A549 treated with RU486 at 1 μM for 4 hours (cell line): ENCODE measurements at places on chromosomes 2 and 18. TPM values are rescaled to one million over a fixed set of nuclear protein-coding genes. Genes with fewer than 3 reads are reported as not detected.

STON1 gene
- 0.30 to 0.50 TPM (median 0.44 TPM) in 5 replicates for total RNA-seq

DES gene
- total RNA-seq = 0.05 to 0.24 TPM (median 0.13 TPM) in 3 of 5 replicates, not detected in the others

MSTN gene
- total RNA-seq = not detected in 5 replicates

ALPG gene
- total RNA-seq = 0.08 to 0.30 TPM (median 0.14 TPM) in 5 replicates

TWIST2 gene
- 11.0 to 21.1 TPM (median 20.6 TPM) in 5 replicates for total RNA-seq

DUSP2 gene
- 0.14 to 0.85 TPM (median 0.51 TPM) in 5 replicates for total RNA-seq

FOXD4L1 gene
- total RNA-seq = 0.21 to 0.58 TPM (median 0.28 TPM) in 5 replicates

ATP5F1A gene
- 302 to 346 TPM (median 313 TPM) in 5 replicates for total RNA-seq

CNDP1 gene
- total RNA-seq = not detected in 5 replicates

DPP4 gene
- 0.30 to 0.71 TPM (median 0.62 TPM) in 5 replicates for total RNA-seq

NHEJ1 gene
- 13.7 to 18.3 TPM (median 15.2 TPM) in 5 replicates for total RNA-seq

CLASP1 gene
- 10.2 to 17.6 TPM (median 16.7 TPM) in 5 replicates for total RNA-seq

STARD6 gene
- not detected in 5 replicates for total RNA-seq

MRPL33 gene
- 282 to 542 TPM (median 292 TPM) in 5 replicates for total RNA-seq

ME2 gene
- 28.0 to 43.5 TPM (median 37.8 TPM) in 5 replicates for total RNA-seq

RGPD3 gene
- 0.07 to 0.19 TPM (median 0.10 TPM) in 5 replicates for total RNA-seq

SOWAHC gene
- total RNA-seq = 8.4 to 18.4 TPM (median 17.2 TPM) in 5 replicates

PJVK gene
- 0.66 to 1.3 TPM (median 0.99 TPM) in 5 replicates for total RNA-seq

RIT2 gene
- total RNA-seq = not detected in 5 replicates

IL18RAP gene
- total RNA-seq = 0.05 TPM in 1 of 5 replicates, not detected in the others

EXOC6B gene
- total RNA-seq = 5.6 to 7.8 TPM (median 7.1 TPM) in 5 replicates

GYPC gene
- not detected in 5 replicates for total RNA-seq

ALKAL2 gene
- not detected in 5 replicates for total RNA-seq

RMC1 gene
- total RNA-seq = 12.5 to 15.5 TPM (median 14.7 TPM) in 5 replicates

IL1R2 gene
- total RNA-seq = 0.42 to 1.1 TPM (median 0.57 TPM) in 5 replicates

SKOR2 gene
- total RNA-seq = not detected in 5 replicates

FRZB gene
- total RNA-seq = 0.03 to 0.07 TPM in 2 of 5 replicates, not detected in the others

DSG2 gene
- total RNA-seq = 29.9 to 63.9 TPM (median 58.5 TPM) in 5 replicates

PTPRN gene
- total RNA-seq = 0.87 to 2.0 TPM (median 1.3 TPM) in 5 replicates

TUBB8B gene
- total RNA-seq = 0.32 TPM in 1 of 5 replicates, not detected in the others

TLX2 gene
- 0.22 to 0.45 TPM (median 0.34 TPM) in 5 replicates for total RNA-seq

IFT172 gene
- 6.9 to 9.3 TPM (median 8.3 TPM) in 5 replicates for total RNA-seq

SULT1C4 gene
- 0.08 TPM in 1 of 5 replicates, not detected in the others for total RNA-seq
